Fibroblast of skin of left quadriceps (primary cell): ENCODE measurements at places on chromosomes 2 and 18.

DNA sequence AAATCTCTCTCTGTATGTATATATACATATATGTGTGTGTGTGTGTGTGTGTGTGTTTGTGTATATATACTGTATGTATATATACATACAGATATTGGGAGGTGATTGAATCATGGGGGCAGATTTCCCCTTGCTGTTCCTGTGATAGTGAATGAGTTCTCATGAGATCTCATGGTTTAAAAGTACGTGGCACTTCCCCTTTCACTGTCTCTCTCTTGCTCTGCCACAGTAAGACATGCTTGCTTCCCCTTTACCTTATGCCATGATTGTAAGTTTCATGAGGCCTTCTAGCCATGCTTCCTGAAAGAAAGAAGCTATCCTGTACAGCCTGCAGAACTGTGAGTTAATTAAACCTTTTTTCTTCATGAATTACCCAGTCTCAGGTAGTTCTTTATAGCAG, 18.8 kb upstream of the CCDC195 start:
- no peak for DNase-seq

DNA sequence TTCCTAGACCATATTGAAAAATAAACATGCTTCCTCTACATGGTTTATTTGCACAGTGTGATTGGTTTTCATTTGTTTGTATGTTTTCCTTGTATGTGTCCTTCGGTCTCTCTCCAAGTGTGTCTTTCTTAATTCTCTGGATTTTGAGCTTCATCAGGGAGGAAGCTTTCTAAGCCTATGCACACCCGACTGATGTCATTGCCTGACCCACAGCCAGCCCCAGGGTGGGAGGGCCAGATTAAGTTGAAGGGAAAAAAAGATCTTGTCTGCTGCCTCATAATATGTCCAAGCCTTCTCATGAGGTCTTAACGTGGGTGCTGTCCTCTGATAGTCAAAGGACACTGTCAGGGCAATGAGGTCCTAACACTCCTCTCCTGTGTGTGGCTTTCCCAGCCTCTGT, 115.2 kb downstream of the MARCHF4 start:
- no peak for DNase-seq

DNA sequence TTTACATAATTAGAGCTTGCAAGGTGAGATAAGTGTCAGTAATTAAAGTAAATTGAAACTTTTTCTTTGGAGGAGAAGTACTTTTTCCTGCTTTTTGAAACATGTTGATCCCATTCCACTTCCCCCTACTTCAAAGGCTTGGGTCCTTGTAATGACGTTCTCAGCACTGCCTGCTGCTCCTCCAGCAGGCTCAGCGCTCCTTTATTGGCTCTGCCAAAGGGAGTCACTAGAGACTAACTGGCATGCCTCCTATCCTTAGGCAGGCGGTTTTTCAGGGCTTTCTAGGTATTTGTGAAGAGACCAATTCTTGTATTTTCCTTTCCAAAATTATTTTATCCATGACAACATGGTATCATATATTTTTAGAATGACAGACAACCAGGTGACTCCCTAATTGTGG, 43.9 kb upstream of the ACADL start:
- no peak for DNase-seq

GRCh38 chr2:43228756-43229659, 2.6 kb upstream of the ZFP36L2 start:
- peak; percentile 10 for DNase-seq

DNA sequence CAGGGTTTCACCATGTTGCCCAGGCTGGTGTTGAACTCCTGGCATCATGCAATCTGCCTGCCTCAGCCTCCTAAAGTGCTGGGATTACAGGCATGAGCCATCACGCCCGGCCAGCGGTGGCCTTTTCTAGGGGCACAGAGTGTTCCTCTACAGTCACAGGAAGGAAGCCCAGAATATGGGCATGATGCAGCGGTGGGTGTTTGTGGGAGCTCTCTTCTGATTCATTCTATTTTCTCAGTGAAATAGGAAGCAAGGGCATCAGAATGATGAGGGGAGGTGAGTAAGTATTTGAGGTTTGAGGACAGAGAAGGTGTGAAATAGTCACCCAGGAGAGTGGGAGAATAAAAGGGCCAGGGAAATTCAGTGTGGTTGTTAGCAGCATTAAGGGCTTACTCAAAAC, 70.3 kb upstream of the PSME4 start:
- DNase-seq, result no peak

- DNase-seq, result no peak
Observed at GRCh38 chr2:219997341-219997851, 370.0 kb downstream of the SLC4A3 start.

- no peak for DNase-seq
Observed at GRCh38 chr2:199869653-199870052, 18.7 kb upstream of the FTCDNL1 start.
